ENCODE measurements at places on chromosomes 16 and 17. TPM values are rescaled to one million over a fixed set of nuclear protein-coding genes. Genes with fewer than 3 reads are reported as not detected.

- H3K4me3 ChIP-seq = no peak overlapping the region
- H3K4me1 ChIP-seq = no peaks in the 10 kb centered on the region
- no peak overlapping the region for H3K27ac ChIP-seq
- no peaks in the 10 kb centered on the region for H3K27me3 ChIP-seq
These were observed 66.7 kb downstream of the RPA1 start for GRCh38 chr17:1896243-1897104.

- peaks cover 4% of the 10 kb centered on the region for H3K4me1 ChIP-seq
- H3K27ac ChIP-seq = peak overlapping the region; percentile 42
- DNase-seq = peak; percentile 77
- no peaks in the 10 kb centered on the region for H3K27me3 ChIP-seq
These were observed 18.9 kb upstream of the MYH10 start for GRCh38 chr17:8649157-8650118.

- peaks cover 31% of the 10 kb centered on the region for H3K27me3 ChIP-seq
- H3K4me1 ChIP-seq = peaks cover 7% of the 10 kb centered on the region
- no peaks in the 10 kb centered on the region for H3K36me3 ChIP-seq
- H3K27ac ChIP-seq = no peak within 1 kb of the TSS
- no peak for DNase-seq
These were observed at the start of gene MT1H for GRCh38 chr16:56669005-56669839. Gene MT1H (plus strand): TSS chr16:56669814. CDS start chr16:56669885, 71 bp downstream.

DNA sequence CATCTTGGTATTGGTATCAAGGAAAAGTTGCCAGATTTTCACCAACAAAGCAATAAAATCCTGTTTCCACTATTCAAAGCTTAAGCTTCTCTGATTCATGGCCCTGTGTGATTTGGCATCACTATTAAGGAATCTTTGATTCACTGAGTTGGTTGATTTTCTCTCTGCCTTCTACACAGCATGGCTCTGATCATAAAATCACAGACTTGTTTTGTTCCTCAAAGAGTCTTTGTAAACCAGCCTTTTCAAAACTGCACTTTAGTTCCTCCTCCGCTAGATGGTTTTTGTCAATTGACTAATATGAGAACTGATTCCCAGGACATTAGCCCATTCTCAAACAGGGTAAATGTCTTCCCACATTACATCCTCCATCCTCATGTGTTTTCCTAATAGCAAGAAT is 197.6 kb downstream of the DNAH9 start:
- H3K4me1 ChIP-seq = no peaks in the 10 kb centered on the region
- no peak for DNase-seq
- H3K36me3 ChIP-seq = no peaks in the 10 kb centered on the region

DNA sequence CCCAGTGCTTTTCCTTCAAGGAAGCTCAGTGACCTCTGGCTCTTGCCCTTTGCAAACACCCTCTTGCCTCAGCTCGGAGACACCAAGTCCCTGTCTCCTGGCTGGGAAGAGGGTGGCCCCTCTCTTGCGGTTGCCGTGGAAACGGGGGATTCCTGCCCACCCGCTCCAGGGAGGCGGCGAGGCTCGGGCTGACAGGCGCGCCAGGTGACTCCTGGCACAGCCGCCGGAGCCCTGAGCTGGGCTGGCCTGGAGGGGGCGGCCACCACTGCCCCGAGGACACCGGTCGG is 71.4 kb downstream of the ABR start:
- H3K27ac ChIP-seq = peak overlapping the region; percentile 57
- H3K4me1 ChIP-seq = peaks cover 29% of the 10 kb centered on the region
- H3K4me3 ChIP-seq = peak overlapping the region; percentile 77
- no peaks in the 10 kb centered on the region for H3K27me3 ChIP-seq
- no peak for DNase-seq
- peaks cover 2% of the 10 kb centered on the region for H3K36me3 ChIP-seq

GRCh38 chr16:67248401-67249177 is at the start of gene SLC9A5:
Gene SLC9A5 (plus strand): TSS chr16:67248979. CDS start chr16:67249015, 36 bp downstream.
- H3K27ac ChIP-seq = peak within 1 kb of the TSS; percentile 44
- peak; percentile 27 for DNase-seq
- peak within 1 kb of the TSS; percentile 56 for H3K4me3 ChIP-seq

- H3K27ac ChIP-seq = no peak overlapping the region
- peaks cover 2% of the 10 kb centered on the region for H3K4me1 ChIP-seq
- peaks cover 50% of the 10 kb centered on the region for H3K36me3 ChIP-seq
- DNase-seq = no peak
These were observed 351.9 kb downstream of the SEC14L1 start for GRCh38 chr17:77492446-77493237.

- no peaks in the 10 kb centered on the region for H3K27me3 ChIP-seq
- DNase-seq = no peak
- H3K4me1 ChIP-seq = no peaks in the 10 kb centered on the region
- H3K36me3 ChIP-seq = no peaks in the 10 kb centered on the region
- H3K27ac ChIP-seq = no peak overlapping the region
These were observed 13.2 kb upstream of the SPN start for GRCh38 chr16:29649588-29650494.

GRCh38 chr16:84138824-84139627 is 6.0 kb downstream of the HSDL1 start:
- no peak overlapping the region for H3K27ac ChIP-seq
- DNase-seq = peak; percentile 54
- H3K4me3 ChIP-seq = no peak overlapping the region
- no peaks in the 10 kb centered on the region for H3K4me1 ChIP-seq

DNA sequence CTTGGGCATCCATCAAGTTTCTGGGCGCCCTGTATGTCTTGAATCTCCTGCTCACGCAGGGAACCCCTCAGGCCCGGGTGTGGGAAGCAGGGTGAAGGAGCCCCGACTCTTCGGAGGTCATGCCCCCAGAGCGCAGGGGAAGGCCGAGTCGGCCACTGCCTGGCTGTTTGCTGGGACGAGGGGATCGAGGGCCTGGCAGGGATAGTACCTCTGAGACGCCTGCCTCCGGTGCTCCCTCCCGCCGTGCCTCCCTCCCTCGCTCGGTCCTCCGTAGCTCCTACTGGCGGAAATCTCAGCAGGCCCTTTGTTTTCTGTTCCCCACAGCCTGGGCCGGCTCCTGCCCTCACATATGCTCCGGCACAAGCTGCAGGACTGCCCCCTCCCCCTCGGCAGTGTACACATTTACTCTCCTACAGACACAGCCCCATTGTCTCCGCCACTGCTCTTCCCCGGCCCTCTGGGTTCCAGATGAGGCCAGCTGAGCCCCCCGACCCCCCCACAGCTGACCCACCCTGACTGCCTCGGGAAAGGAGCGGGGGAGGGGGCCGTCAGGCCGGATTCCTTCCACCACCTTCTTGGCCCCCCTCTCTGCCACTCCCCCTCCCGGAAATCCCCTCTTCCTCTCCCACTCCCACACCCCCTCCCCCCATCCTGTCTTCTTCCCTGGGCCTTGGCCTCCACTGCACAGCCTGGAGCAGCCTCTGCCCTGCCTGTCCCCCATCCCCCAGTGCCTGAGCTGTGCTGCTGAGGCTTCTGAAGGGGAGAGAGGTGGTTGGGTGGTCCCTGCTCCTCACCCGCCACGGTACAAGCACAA is 1.4 kb downstream of the TRAF4 start:
- peak; percentile 51 for DNase-seq
- H3K4me1 ChIP-seq = peaks cover 9% of the 10 kb centered on the region
- H3K27ac ChIP-seq = peak overlapping the region; percentile 97
- H3K36me3 ChIP-seq = peaks cover 23% of the 10 kb centered on the region

DNA sequence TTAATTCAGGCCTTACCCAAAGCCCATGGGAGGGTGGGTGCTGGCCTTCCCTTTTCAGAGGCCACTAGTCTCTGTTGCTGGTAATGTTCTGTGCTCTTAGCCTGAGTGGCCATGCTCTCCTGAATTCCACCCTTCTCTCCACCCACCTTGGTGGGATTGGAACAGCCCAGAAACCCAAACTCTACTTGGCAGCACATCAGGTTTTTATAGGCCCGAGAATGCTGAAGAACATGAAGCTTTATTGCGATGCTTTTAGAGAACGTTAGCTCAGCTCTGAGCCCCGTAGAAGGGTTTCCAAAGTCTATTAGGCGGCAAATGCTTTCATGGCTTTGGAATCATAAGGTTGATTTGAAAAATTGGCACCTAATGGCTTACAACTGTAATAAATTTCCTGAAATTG is 209.3 kb downstream of the MSI2 start:
- H3K27ac ChIP-seq = no peak overlapping the region
- DNase-seq = peak; percentile 50
- H3K36me3 ChIP-seq = no peaks in the 10 kb centered on the region
- no peak overlapping the region for H3K4me3 ChIP-seq

- no peaks in the 10 kb centered on the region for H3K27me3 ChIP-seq
- peak; percentile 16 for DNase-seq
- no peak overlapping the region for H3K4me3 ChIP-seq
- H3K4me1 ChIP-seq = peaks cover 4% of the 10 kb centered on the region
- no peaks in the 10 kb centered on the region for H3K36me3 ChIP-seq
- H3K27ac ChIP-seq = no peak overlapping the region
These were observed 10.8 kb downstream of the CDK5R1 start for GRCh38 chr17:32497431-32498205.

DNA sequence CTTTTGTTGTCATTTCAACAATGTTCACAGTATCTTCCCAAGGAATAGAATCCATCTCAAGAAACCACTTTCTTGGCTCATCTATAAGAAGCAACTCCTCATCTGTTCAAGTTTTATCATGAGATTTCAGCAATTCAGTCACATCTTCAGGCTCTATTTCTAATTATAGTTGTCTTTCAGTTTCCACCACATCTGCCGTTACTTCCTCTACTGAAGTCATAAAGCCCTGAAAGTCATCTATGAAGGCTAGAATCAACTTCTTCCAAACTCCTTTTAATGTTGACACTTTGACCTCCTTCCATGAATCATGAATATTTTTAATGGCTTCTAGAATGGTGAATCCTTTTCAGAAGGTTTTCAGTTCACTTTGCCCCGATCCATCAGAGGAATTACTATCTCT is 102.1 kb downstream of the CDH13 start:
- H3K36me3 ChIP-seq = no peaks in the 10 kb centered on the region
- H3K27ac ChIP-seq = no peak overlapping the region
- H3K4me3 ChIP-seq = no peak overlapping the region
- H3K4me1 ChIP-seq = no peaks in the 10 kb centered on the region

- no peak overlapping the region for H3K27ac ChIP-seq
- no peaks in the 10 kb centered on the region for H3K36me3 ChIP-seq
- H3K4me1 ChIP-seq = no peaks in the 10 kb centered on the region
- DNase-seq = no peak
- no peak overlapping the region for H3K4me3 ChIP-seq
These were observed 1.2 kb downstream of the NEUROD2 start for GRCh38 chr17:39606434-39607056.

GRCh38 chr17:21058098-21058893 is 15.5 kb upstream of the USP22 start:
- H3K36me3 ChIP-seq = no peaks in the 10 kb centered on the region
- no peaks in the 10 kb centered on the region for H3K27me3 ChIP-seq
- no peak overlapping the region for H3K27ac ChIP-seq
- no peak overlapping the region for H3K4me3 ChIP-seq

DNA sequence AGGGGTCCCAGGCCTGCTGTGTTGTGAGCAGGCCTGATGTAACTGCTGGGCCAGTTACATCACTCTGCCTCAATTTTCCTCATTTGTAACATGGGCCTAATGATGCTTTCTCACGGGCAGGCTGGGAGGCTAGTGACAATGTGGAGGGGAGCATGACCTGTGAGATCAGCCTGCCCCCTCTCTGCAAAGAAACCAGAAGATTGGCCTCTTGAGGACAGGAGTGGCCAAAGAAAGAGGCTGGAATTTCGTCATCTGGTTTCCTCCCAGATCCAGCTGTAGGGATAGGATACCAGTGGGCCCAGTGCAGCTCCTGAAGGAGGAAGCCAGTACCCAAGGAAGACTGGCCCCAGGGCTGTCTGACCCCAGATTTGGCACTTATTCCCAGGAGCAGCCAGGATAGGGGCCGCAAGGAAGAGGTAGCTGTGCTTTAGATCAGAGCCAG is 615 bp upstream of the SREBF1 start:
- H3K27me3 ChIP-seq = no peaks in the 10 kb centered on the region
- peaks cover 46% of the 10 kb centered on the region for H3K4me1 ChIP-seq
- H3K27ac ChIP-seq = peak overlapping the region; percentile 96
- no peaks in the 10 kb centered on the region for H3K36me3 ChIP-seq
- no peak overlapping the region for H3K4me3 ChIP-seq

- H3K4me3 ChIP-seq = no peak overlapping the region
- no peaks in the 10 kb centered on the region for H3K36me3 ChIP-seq
- peaks cover 12% of the 10 kb centered on the region for H3K27me3 ChIP-seq
- no peak for DNase-seq
- no peak overlapping the region for H3K27ac ChIP-seq
These were observed 77.6 kb upstream of the LHX1 start for GRCh38 chr17:36859706-36860105.

DNA sequence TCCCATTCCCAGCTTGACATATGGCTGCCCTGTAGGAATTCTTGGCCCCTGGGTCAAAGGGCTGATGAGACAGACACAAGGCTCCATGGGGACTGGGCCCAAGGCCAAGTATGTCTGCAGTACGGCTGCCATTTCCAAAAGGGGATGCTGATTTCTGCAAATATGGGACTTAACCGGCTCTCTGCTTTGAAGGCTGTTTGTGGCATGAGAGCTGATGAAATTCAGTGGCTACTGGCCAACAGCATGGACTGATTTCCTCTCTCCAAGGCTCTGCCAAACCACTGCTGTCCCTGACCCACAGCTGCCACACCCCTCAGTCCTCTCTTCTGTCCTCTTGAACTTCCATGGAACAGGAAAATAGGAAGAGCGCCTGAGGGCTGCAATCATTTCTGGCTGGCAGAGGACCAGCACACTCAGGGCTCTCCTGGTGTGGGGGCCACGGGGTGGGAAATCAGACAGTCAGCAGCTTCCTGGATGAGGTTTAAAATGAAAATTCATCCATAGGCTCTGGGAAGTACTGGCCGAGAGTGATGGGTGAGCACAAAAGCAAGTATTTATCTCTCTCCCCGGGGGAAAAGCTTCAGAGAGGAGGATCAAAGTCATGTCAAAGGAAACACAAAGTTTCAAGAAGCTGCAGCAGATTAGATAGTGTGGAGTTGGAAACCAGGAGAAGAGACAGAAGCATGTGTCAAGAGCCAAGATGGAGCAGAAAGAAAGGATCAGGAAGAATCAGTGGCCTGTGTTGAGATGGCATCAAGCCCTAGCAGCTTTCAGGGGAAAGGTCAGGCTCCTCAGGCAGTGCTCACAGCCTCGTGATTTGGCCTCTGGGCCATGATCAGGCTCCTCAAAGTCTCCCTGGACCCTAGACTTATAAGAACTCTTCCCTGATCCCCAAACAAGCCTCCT is 64.1 kb upstream of the SREBF1 start:
- no peak overlapping the region for H3K4me3 ChIP-seq
- no peaks in the 10 kb centered on the region for H3K27me3 ChIP-seq
- H3K36me3 ChIP-seq = peaks cover 3% of the 10 kb centered on the region
- peak; percentile 95 for DNase-seq
- peak overlapping the region; percentile 73 for H3K27ac ChIP-seq

GRCh38 chr16:88703486-88704309 is 2.5 kb downstream of the RNF166 start:
- no peak overlapping the region for H3K4me3 ChIP-seq
- DNase-seq = peak; percentile 22
- H3K27me3 ChIP-seq = no peaks in the 10 kb centered on the region
- H3K27ac ChIP-seq = no peak overlapping the region
- H3K4me1 ChIP-seq = peaks cover 14% of the 10 kb centered on the region

The METTL23 gene
- 26.4 TPM for total RNA-seq

The NKD1 gene
- under 0.01 TPM for total RNA-seq

The C17orf100 gene
- total RNA-seq = 0.33 TPM

The PSMC5 gene
- total RNA-seq = 61.9 TPM

The KRTAP2-1 gene
- total RNA-seq = not detected

The CYB5B gene
- total RNA-seq = 87.4 TPM

The C16orf92 gene
- total RNA-seq = not detected

The CCDC57 gene
- total RNA-seq = 8.2 TPM

The AOC3 gene
- total RNA-seq = 0.26 TPM

The GCGR gene
- not detected for total RNA-seq

The RAB37 gene
- total RNA-seq = 0.26 TPM

The DGKE gene
- total RNA-seq = 4.4 TPM

The MMP28 gene
- 2.8 TPM for total RNA-seq

The MT4 gene
- total RNA-seq = not detected

Data from fibroblast of lung (primary cell).